ENCODE measurements at places on chromosomes 13 and 19. TPM values are rescaled to one million over a fixed set of nuclear protein-coding genes. Genes with fewer than 3 reads are reported as not detected.
A peak's percentile ranks its signal among the peaks of the same experiment; 100 is the strongest.

- no peak for DNase-seq
- H3K36me3 ChIP-seq: no peaks in the 10 kb centered on the region
- peaks cover 11% of the 10 kb centered on the region for H3K4me1 ChIP-seq
- no peaks in the 10 kb centered on the region for H3K27me3 ChIP-seq
- no peak overlapping the region for H3K4me3 ChIP-seq
- H3K27ac ChIP-seq: no peak overlapping the region
Observed at GRCh38 chr19:4897146-4897545, 5.5 kb downstream of the ARRDC5 start.

GRCh38 chr19:13153569-13154240 is 3.5 kb downstream of the IER2 start:
- peaks cover 43% of the 10 kb centered on the region for H3K4me1 ChIP-seq
- no peaks in the 10 kb centered on the region for H3K27me3 ChIP-seq

DNA sequence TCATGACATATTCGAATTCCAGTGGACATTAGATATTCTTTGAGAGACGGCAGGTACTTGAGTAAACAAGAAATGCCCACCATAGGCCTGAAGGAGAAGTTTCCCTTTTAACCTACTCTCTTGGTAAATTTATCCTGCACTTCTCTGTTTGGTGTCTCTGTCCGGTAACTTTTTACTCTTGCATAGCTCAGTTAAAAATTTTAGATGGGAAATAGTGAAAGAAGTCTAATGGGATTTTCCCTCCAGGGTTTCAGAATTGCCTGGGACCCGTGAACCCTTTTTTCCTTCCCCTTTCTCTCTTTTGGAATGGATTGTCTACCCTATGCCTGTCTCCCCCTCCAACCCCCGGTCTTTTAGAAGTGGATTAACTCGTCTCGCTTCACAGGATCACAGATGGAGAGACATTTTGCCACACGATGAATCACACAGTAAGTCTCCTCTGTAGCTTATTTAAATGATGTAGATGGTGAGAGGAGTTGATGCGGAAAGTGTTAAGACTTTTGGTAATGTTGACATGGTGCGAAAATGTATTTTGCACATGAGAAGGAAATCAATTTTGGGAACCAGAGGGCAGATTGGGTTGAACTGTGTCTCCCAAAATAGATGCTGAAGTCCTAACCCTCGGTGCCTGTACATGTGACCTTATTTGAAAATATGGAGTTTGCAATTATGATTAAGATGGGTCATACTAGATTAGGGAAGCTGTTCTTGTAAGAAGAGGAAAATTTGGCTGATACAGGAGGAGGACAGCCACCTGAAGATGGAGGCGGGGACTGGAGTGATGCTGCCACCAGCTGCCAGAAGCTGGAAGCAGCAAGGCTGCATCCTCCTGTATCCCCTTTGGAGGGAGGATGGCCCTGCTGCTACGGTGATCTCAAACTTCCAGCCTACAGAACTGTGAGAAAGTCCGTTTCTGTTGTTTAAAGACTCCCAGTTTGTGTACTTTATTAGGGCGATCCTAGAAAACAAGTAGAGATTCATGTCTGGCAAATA is 711 bp upstream of the MIPEP start:
- no peak for DNase-seq
- H3K4me3 ChIP-seq: peak overlapping the region; percentile 96
- H3K36me3 ChIP-seq: no peaks in the 10 kb centered on the region
- H3K27ac ChIP-seq: peak overlapping the region; percentile 30

- H3K27ac ChIP-seq: peak overlapping the region; percentile 46
- no peak for DNase-seq
- H3K4me3 ChIP-seq: no peak overlapping the region
- no peaks in the 10 kb centered on the region for H3K36me3 ChIP-seq
- peaks cover 17% of the 10 kb centered on the region for H3K27me3 ChIP-seq
Observed at GRCh38 chr13:20942938-20943559, 40.5 kb upstream of the XPO4 start.

LILRA5 gene
- not detected for total RNA-seq

ZSCAN5B gene
- not detected for total RNA-seq

All from stomach (tissue), 19 donors.